ENCODE measurements at places on chromosomes 11 and 22.

DNA sequence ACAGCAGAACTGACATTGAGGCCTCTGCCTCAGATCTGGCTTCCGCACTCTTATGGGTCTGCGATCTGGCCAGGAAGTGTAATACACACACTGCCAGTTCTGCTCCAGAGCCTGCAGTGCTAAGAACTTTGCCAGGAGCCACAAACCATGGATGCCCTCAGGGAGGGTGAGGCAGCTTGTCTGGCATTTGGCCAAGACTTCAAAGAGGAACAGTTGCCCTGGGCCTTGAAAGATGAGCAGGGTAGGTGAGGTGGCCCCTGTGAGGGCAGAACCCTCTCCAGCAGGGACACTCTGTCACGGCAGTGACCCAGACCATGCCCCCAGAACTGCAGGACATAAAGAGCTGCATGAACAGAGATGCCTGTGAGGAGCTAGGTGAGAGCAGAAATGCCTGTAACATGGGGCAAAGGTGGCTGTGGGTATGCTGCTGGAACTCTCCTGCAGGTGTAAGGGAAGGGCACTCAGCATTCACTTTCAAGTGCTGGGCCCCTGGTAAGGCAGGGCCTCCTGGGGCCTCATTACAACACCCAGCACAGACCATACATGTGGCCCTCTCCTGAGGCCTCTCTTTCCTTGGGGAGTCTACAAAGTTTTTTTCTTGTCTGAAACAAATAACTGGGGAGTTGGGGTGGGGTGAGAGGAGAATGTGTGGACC lies 47.3 kb downstream of the NEU3 start:
- DNase-seq: no peak

DNA sequence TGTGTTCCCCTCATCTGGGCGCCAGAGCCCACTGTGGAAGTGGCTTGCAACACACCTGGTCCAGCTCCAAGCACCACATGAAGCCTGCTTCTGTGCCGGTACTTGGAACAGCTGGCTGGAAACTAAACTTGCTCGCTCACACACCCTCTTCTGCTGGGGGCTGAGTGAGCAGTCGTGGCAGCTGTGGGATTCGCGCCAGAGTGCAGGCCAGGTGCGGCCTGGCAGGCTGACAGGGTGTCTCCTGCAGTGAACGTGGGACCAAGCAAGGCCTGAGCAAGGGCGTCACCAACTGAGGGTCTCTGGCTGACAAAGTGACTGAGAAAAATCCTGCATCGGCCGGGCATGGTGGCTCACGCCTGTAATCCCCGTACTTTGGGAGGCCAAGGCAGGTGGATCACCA lies 15.2 kb downstream of the SMC1B start:
- no peak for DNase-seq

DNA sequence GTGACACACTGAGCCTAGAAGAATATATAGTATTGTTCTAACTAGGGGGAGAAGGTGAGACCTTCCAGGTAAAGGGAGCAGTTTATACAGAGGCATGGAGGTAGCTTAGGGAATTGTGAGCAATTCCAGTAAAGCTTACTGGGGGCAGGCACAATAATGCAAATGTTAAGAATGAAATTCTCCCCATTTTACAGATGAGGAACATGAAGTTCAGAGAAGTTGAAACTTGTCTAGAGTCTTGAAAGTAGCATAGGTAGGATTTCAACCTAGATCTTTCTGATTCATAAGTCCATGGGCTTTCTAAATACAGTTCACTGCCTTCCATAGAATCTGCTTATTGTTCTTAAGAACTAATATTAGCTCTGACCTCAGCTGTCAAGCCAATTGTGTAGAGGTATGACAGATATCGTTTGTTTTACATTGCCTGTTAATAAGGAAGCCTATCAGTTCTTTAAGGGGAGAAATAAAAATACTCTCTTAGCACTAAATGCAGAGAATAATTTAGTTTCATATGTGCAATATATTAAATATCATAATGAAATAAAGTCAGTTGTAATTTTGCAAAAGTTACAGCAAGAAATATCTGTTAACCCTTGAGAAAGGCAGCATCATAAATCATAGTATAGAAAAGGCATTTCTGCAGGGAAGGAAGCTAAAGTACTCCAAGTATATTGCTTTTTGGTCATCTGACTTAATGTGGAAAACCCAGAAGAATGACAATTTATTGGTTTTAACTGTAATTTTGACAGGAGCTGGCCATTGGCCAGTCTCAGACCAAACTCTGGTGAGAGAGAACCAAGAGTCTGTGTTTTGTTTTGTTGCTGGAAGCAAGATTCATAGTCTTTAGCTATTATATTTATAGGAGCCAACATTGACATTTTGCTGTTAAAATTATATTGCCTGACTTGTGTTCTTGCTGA lies 181.8 kb downstream of the UVRAG start:
- DNase-seq: no peak

DNA sequence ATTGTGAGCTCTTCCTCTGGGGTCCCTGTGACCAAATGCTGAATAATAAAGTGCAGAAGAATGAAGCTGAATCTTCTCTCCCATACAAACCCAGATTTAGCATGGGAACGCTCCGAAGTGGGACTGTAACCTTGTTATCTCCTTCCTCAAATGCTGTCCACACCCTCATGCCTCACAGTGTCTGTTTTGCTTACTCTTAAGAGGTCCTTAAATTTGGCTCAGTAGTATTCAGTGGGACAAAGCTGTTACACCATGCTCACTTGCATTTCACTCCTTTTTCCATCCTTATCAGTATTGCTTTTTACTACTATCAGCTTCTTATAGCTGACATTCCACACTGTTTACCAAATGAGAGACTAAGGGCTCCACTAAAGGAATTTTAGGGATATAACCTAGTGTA lies 13.8 kb upstream of the AMOTL1 start:
- DNase-seq: no peak

DNA sequence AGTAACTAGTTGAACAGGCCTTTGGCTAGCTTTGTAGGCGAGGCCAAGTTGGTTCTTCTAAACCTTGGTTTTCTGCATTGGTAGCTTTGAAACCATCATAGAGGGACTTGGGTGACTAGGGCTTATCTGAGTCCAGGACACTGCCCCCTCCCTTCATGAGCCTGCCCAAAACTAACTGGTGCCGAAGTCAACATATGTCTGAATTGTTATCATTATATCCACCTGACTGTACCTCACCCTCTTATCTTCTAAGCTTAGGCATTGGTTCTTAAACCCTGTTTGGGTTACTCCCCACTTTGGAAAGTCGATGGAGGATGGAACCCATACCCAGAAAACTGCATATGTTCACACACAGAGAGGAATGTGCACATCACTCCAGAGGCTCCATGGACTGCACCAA lies 7.6 kb upstream of the MAPK8IP1 start:
- DNase-seq: no peak

DNA sequence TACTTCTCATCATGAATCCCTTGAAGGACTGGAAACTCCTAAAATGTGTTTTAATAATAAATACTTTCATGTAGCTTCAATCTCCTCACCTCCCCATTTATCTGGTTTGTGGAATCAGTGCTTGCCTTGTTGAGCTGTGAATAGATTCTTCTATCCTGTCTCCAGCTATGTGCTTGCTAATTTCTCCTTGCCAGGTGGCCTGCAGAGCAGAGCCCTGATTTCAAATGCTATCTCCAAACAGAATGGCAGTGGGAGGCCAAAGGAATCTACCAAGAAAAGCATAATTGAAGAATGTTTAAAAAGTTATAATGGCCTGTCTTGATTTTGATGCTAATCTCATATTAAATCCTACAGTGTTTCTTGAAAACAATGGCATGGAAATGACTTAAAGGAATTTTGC lies 309.3 kb upstream of the CHORDC1 start:
- no peak for DNase-seq

GRCh38 chr11:120013325-120014250 lies 124.3 kb downstream of the TRIM29 start:
- no peak for DNase-seq

DNA sequence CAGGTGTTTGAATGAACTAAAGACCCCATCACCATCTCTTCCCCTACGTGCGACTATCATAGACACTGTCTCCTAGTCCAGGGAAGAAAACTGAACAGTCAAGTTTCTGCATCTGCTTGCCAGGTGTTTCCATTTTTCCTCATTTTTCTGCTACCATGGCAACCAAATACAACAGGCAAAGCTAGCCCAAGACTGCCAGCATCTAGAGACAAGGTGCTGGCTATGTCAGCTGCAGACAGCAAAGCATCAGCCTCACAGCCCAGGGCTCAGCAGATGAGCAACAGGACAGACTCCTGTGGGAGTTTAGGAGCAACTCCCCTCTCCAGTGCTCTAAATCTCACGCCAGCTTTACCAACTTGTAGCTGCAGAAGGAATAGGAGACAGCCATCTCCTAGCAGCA lies 124.3 kb downstream of the C11orf58 start:
- no peak for DNase-seq

- DNase-seq: no peak
These were observed 24.1 kb upstream of the CCDC188 start for GRCh38 chr22:20174785-20175596.

DNA sequence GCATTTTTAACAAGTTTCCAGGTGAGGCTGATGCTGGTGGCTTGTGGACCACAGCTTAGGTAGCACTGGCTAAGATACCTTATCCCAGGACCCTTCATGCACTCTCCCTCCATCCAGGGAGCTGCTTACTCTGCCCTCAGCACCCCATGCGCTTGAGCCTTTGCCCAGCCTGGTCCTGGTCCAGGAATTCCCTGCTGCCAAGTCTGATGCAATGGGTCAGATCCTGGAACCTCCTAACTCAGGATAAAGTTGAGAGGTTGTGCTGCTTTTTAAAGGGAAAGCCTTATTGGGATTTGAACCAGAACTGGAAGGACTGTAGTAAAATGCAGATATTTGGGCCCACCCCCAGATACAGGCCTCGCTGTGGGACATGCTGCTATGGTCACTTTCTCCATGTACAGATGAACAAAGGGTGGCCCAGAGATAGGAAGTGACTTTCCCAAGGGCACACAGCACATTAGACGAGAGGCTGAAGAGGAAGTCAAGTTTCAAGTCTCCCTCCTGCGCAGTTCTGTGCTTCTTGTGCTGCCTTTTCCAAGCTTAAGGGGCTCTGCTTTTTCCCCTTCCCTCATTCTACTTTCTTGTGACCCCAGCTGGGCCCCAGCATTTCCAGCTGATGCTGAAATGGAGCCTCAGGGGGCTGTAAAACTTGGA lies 824 bp upstream of the LGALS12 start:
- DNase-seq: no peak

DNA sequence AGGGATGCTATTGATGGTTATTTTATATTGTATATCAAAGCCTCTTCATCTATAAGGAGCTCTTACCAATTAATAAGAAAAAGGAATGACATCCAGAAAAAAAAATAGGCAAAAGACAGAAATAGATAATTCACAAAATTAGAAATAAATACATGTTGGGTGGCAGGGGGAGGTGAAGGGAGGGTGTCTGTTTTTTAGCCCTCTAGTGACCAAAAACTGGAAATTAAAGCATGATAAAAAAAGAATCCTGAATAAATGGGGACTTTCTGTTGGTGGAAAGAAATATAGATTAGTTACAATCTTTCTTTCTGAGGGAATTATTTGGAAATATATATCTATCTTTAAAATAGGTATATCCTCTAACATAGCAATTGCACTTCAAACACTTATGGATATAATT lies 42.0 kb upstream of the TTC36 start:
- DNase-seq: no peak

DNA sequence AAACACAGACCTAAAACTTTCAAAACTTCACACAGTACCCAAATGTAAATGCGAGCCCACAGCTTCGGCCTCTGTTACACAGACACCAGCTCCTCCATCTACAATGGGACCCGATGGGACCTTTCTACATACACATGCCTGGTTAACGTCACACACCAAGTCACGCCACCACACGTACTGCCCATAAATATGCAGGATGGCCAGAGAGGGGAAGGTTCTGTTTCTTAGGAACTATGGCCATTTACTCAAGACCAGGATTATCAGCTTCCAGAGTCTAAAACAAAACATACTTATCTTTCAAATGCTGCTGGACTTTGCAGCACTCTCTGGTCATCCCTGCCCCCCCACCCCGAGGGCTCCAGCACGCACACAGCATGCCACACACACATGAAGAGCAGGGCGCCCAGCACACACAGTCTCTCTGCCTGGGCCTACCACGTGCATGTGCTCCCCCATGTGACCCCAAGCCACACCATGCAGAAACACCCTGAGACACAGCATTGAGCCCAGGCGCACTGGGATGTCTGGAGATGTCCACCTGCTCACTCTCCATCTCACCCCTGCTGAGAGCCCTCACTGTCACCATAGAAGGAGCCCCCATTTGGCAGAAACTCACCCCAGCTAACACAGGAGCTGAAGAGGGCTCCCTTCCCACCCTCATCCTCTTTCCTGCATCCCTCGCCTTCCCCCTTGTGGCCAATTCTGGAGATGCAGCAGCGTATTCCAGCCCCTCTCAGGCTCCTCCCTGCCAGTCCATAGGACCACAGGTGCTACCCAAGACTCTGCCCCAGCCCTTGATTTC lies 61.8 kb downstream of the SLC22A12 start:
- peak; percentile 88 for DNase-seq

GRCh38 chr11:8871962-8872361 lies 39.0 kb upstream of the AKIP1 start:
- DNase-seq: no peak

DNA sequence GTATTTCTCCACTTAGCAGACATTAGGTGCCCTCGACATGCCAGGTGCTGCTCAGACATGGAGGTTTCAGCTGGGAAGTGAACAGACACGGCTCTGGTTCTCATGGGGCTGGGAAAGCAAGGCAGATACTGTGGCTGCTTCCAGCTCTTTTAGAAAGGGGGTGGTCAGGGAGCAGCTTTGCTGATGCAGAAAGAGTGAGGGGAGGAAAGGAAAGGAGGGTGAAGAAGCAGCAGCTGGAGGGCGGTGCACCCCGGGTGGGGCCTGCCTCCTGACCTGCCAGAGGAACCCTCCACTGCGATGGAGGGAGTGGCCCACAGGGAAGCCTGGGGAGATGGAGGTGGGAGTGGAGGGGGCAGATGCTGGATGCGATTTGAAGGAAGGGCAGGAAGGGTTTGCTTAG lies 76.8 kb downstream of the MORC2 start:
- no peak for DNase-seq

DNA sequence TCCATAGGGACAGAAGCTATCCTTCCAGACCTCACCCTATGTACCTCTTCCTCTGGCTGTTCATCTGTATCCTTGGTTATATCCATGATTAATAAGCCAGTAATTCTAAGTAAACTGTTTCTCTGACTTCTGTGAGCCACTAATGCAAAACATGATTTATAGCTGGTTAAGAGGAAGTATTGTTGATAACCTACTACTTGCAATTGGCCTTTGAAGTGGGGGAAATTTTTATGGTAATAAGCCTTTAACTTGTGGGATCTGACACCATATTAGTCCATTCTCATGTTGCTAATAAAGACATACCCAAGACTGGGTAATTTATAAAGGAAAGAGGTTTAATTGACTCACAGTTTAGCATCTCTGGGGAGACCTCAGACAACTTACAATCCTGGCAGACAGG lies 21.9 kb downstream of the CASP12 start:
- no peak for DNase-seq

- no peak for DNase-seq
These were observed 338.0 kb downstream of the TENM4 start for GRCh38 chr11:79102840-79103239.

DNA sequence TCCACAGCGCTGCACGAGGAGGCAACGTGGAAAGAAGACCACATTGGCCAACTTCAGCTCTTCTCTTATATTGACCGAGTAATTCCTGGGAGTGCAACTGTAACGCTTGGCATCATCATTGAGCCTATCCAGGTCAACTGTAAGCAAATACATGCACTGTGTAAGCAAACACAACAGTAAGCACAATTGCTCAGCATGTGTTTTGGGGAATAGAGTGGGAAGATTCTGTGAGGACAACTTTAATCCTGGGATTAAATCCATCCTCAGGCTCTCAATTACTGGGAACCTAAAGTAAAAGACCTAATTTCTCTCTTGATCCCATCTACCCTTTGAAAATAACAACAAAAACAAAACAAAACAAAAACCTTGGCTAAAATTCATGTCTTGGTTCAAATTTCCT lies 109.5 kb upstream of the DDI1 start:
- no peak for DNase-seq

Data from activated naive CD4-positive, alpha-beta T cell treated with anti-CD3 and anti-CD28 coated beads, Interleukin-2, amount 50 U/mL, for 72 hours (primary cell).